Panc1 (cell line): ENCODE measurements at places on chromosomes 2 and 18.

DNA sequence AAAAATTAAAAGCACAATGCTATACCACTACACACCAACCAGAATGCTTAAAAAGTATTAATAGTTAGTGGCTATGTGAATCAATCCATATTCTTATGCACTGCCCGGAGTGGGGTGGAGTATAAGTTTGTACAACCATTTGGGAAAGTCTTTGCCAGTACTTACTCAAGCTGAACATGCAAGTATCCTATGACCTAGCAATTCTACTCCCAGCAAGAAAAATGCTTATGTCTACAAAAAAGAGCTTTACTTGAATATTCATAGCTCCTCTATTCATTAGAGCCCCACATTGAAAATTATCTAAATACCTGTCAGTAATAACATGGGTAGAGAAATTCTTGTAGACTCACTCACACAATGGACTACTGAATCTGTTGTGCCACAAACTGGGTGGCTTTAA, 21.4 kb upstream of the CNOT11 start:
- DNase-seq, result no peak

DNA sequence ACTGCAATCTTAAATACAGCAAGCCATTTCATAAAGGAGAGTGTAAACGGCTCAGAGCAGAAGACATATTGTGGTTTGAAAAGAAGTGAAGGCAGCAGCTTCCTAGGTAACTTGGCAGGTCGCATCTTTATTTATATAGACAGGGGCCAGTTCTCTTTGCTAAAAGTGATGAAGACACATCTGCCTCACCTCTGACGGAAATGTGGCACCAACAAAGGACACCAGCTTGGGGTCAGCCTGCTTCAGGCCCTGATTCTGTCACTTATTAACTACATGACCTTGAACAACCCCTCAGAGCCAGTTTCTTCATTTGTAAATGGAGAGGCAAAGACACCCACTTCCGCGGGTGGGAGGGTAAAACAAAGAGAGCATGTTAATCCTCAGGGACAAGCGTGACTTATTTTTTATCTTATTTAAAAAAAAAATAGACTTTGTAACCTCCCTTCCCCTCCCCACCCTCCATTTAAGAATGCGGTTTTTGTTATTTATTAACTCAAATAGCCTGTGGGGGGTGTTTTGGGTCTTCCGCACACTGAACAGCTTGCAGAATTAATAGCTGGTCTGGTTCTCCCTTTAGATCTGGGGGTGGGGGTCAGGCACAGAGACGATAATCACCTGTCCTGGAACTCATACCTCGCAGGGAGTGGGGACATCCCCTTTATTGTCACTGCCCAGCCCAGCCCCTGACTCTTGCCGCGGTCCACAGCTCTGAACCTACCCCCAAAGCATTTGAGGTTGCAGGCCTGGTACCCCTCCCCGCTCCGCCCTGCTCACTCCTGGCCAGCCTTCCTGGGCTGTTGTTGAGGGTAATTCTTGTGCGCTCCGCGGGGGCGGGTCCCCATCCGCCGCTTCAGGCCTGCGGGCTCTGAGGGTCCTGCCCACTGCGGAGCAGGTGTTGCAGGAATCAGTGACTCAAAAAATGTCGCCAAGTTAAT, 64.2 kb upstream of the TMEM17 start:
- no peak for DNase-seq

- DNase-seq, result no peak
Measured at GRCh38 chr2:212777020-212777491, 238.5 kb upstream of the ERBB4 start.

DNA sequence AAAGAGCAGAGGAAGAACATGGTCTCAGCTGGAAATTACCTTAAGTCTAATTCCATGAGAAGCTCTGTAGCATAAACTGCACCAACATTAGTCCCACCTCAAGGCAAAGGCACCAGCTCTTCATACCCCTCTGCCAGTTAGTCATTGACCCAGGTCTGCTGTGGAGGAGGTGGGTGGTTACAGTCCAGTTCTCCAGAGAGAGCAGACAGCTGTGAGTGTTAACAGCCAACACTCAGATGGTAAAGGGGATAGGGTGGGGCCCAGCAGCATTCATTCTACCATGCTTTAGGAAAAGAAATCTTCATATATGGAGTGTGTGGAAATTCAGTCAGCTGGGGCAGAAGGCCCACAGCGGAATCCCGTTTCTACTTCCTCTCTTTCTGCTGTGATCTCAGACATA, 159.7 kb upstream of the FBXO11 start:
- DNase-seq, result no peak

DNA sequence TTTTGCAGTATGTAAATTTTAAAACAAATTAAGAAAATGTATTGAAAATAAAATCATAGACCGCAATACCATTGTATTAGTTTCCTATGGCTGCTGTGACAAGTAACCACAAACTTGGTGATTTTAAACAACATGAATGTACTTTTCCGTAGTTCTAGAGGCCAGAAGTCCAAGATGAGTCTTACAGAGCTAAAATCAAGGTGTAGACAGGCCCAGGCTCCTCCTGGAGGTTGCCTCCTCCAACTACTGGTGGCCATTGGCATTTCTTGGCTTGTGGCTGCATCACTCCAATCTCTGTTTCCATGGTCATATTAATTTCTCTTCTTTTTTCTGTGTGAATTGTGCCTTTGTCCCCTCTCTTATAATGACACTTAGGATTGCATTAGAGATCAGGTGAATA, 59.2 kb upstream of the ETAA1 start:
- DNase-seq, result no peak

- DNase-seq, result no peak
Measured at GRCh38 chr2:46798998-46799698, 116.5 kb downstream of the MCFD2 start.

DNA sequence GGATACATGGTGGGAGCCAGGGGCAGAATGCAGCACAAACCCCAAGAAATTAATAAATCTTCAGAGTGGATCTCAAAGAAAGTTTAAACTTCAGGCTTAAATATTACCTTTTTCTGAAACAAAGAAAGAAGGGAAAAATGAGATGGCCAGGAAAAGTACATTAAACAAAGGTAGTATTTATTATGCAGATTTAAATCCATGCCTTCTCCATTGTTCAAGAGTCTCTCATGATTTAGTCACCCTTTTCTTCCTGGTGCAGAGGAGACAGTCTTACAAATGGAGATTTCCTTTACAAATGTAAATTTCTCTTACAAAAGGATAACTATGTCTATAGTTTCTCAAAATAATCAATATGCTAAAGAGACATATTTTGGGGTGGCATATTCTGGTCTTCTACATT, 33.4 kb upstream of the PPM1B start:
- DNase-seq, result no peak

GRCh38 chr2:71811726-71812125, 335.9 kb downstream of the CYP26B1 start:
- DNase-seq, result no peak

GRCh38 chr2:223647258-223647952, 45.2 kb upstream of the SCG2 start:
- DNase-seq, result no peak

DNA sequence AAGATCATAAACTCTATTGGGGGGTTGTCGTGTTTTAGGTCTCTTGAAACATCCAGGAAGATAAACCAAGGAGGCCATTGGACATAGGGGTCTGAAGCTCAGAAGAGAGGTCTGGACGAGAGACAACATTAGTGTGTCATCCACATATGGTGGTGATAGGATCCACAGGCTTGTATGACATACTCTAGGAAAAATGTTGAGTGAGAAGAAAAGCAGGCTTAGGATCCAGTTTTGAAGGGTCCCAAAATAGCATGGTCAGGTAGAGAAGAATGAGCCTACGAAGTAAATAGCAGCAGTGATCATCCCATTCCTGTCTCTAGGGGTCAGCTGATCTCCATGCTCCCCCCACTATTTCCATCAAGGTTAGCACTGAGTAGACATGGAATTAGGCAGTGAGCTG, 166.8 kb downstream of the ANKRD30B start:
- DNase-seq, result no peak

- no peak for DNase-seq
Measured at GRCh38 chr2:163407296-163407695, 328.5 kb downstream of the FIGN start.

GRCh38 chr2:191312163-191312562, 67.0 kb downstream of the MYO1B start:
- DNase-seq, result no peak

DNA sequence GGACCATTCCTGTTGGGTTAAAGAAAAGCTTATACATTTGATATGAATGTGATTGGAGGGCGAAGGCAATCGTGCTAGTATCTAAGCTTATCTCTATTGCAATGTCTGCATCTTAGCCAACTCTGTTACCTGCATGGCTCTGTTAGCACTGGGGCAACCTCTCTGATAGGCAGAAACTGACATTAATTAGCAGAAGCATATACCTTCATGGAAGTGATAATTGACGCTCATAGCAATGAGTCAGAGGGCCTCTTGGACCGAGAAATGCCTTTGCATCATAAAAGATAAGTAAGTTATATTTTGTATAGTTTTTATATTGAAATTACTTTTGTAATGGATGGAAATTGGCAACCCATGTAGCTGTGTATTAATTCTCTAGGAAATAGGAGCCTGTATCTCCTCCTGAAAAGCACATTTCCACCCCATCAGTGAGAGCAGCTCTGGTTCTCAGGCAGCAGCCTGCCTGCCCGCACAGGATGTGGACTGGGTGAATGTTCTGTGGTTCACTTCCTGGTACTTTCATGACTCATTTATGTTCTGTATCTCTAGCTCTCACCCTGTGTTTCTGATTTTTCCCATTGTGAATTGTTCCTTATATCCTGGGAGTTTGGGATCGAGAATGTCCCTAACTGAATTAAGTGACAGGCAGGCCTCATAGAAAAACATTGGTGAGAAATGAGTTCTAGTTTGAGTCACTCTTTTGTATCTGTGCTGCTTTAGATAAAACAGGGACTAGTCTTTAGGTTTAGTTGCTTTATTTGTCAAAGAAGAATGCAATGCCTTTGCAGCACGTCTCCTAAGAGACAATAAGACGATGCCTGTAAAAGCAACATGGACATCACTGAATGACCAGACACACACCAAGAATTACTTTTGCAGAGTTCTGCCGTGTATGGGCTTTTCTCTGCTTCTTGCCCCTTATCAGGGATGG, 344.9 kb downstream of the DCDC2C start:
- DNase-seq, result no peak

- no peak for DNase-seq
Measured at GRCh38 chr2:75361486-75361885, 162.2 kb upstream of the TACR1 start.

- DNase-seq, result no peak
Measured at GRCh38 chr18:79585395-79586370, 93.9 kb upstream of the CTDP1 start.

DNA sequence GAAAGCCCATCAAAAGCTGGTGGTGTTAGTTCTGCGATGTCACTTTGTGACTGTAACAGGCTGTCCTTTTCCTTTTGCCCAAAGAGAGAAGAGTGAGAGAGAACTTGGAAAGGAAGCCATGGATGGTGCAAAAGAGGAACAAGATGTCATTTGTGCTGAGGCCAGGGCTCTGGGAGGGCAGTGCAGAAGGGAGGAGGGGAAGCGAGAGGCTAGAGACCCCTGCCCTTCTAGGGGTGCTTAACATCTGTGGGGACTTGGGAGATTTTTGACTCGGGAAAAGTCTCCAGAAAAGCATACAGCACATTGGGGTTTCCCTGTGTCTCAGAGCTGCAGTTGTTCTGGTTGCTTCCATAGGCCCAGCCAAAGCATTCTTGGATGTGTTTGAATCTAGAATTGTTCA, 49.6 kb downstream of the ZBTB7C start:
- DNase-seq, result no peak

GRCh38 chr2:88857274-88857741, 165.8 kb downstream of the RPIA start:
- DNase-seq, result no peak

DNA sequence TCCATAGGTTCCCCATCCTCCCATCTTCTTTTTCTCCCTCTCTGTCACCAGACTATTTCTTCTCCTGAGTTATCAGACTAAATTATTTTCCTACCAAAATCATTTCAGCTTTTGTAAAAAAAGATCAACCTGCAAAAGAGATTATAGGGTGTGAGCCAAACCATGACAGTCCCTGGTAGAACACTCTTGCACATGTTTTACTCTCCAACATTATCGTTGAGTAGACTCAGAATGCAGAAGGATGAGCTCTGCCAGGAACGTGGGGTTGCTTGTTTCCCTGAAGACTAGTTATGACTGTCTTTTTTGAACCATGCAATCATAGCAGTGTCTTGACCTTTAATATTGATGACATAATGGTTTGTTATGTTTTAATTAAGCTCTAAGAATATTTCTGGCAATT, 360.1 kb upstream of the VWC2L start:
- no peak for DNase-seq

- no peak for DNase-seq
Measured at GRCh38 chr2:17821535-17822444, 5.5 kb downstream of the MSGN1 start.

DNA sequence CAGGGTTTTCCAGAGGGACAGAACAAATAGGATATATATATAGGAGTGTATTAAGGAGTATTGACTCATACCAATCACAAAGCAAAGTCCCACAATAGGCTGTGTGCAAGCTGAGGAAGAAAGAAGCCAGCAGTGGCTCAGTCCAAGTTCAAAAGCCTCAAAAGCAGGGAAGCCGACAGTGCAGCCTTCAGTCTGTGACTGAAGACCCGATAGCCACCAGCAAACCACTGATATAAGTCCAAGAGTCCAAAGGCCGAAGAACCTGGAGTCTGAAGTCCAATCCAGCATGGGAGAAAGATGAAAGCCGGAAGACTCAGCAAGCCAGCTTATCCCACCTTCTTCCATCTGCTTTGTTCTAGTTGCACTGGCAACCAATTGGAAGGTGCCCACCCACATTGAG, 39.0 kb upstream of the GPD2 start:
- no peak for DNase-seq

DNA sequence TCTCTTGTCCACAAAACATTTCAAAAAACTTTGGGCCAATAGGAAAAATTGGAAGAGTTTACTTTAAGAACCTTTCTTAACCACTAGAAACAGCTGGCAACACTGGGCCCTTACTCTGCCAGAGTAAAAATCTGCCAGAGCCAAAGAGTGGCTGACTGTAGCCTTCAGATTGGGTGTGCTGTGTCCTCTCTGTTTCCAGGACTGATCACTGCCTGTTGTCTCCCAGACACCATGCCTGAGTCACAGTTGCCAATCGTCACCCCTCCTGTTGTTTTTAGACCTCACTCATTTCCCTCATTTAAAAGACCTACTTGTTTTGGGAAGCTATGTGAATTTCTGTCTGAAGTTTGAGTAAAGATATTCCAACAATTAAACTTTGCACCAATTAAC, 159.1 kb downstream of the PPP1R1C start:
- DNase-seq, result no peak

- no peak for DNase-seq
Measured at GRCh38 chr2:6920743-6921064, 3.5 kb downstream of the RNF144A start.

- DNase-seq, result no peak
Measured at GRCh38 chr18:78980777-78981380, 1.3 kb downstream of the SALL3 start.

- no peak for DNase-seq
Measured at GRCh38 chr2:239386001-239386670, 14.7 kb downstream of the HDAC4 start.

GRCh38 chr18:24019641-24020331, 5.2 kb downstream of the TTC39C start:
- DNase-seq, result no peak

GRCh38 chr2:48148841-48149430, 242.6 kb upstream of the FBXO11 start:
- DNase-seq, result no peak
